ENCODE measurements at places on chromosomes 12 and 14.

DNA sequence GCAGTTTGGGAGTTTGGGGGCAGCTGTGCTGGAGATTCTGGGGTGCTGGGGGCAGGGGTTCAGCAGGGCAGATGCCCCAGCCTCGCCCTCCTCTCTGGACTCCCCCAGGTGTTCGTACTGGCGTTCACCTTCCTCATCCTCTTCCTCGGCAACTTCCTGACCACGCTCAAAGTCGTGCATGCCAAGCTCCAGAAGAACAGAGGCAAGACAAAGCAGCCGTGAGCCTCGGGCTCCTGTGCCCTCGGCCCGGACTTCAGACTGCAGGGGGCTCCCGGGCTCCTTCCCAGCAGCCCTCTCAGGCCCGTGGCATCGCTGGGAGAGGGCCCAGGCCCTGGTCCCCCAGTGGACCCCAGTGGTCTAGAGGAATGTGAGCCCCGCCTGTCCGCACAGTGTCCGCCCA is 18.0 kb downstream of the RHOF start:
- DNase-seq: no peak

GRCh38 chr14:99552572-99553216 is 51.3 kb downstream of the CCDC85C start:
- no peak for DNase-seq

DNA sequence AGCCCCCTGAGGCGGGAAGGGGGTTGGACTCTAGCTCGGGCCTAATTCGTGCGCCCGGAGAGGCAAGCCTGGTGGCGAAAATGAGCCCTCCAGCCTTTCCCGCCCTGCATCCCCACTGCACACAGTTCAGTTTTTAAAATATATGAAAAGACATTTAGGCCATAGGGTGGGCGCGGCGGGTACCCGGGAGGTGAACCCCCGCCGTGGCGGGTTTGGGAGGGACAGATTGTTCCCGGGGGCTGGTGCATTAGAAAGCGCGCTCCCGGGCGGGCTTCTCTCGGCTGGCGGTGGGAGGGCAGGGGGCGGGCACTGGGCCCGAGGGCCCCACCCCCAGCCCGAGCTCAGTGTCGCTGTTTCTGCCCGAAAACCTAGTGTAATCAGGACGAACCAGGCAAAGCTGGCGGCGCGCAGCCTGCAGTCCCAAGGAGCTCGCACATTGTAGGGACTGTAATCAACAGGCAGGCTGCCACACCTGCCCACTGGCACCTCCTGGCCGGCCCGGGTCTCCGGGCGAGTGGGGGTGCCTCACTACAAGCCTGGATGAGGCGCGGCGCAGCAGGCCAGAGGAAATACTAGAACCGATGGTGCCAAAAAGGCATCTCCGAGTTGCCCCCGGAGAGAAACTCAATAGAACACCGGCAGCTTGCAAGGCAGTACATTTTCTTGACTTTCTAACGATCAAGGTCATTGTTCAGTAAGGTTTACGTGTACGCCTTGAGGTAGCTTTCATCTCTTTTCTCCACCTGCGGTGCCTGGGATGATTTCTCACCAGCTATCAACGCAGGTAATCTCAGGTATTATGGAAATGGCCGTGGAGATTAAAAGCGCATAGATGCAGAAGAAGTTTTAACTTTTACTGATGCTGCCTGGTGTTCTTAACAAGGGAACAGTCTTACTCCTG is 764 bp upstream of the SPTB start:
- no peak for DNase-seq

- no peak for DNase-seq
These were observed 28.5 kb upstream of the NUDT14 start for GRCh38 chr14:105209646-105210045.

- DNase-seq: no peak
These were observed 140.1 kb downstream of the TMEM117 start for GRCh38 chr12:43976027-43976426.

GRCh38 chr12:61188801-61189595 is 1071.2 kb upstream of the USP15 start:
- no peak for DNase-seq

- DNase-seq: no peak
These were observed 54.8 kb downstream of the PPFIBP1 start for GRCh38 chr12:27578689-27579372.

GRCh38 chr14:84343656-84344055 is 1186.3 kb upstream of the FLRT2 start:
- DNase-seq: peak; percentile 81

- DNase-seq: no peak
These were observed 128.5 kb downstream of the ALG10B start for GRCh38 chr12:38445040-38445439.

DNA sequence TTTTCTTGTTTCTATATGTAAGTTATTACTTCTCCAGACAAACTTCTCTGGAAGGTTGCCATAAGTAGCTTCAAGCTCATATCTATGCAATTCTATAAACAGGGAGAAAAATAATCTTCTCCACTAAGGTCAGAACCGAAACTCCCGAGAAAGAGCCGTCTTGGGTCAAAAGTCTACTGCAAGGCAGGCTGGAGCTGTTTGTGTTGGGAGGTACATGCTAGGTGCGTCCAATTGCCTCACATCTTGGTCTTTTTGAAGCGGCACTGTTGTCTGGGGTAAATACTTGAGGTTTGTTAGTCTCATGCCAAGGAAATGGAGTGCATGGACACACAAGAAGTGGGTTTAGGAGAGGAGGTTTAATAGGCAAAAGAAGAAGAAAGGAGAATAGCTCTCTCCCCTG is 674.7 kb upstream of the TMEM132C start:
- no peak for DNase-seq

DNA sequence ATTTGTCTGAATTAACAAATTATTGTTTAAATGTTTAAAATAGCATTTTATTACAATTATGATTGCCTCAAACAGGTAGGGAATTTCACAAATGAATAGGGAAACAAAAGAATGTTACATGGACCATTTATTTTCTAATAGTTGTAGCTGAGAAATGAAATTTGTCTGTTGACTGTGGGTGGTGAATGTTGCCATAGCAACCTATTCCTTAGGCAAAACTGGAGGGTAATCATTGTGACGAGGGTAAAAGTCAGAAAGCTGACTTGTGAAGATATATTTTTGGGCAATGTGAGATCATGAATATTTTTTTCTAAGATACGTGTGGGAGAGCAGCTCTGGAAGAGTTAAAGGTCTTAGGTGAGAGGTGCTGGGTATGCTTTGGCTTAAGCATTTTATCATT is 24.2 kb upstream of the CLEC14A start:
- no peak for DNase-seq

DNA sequence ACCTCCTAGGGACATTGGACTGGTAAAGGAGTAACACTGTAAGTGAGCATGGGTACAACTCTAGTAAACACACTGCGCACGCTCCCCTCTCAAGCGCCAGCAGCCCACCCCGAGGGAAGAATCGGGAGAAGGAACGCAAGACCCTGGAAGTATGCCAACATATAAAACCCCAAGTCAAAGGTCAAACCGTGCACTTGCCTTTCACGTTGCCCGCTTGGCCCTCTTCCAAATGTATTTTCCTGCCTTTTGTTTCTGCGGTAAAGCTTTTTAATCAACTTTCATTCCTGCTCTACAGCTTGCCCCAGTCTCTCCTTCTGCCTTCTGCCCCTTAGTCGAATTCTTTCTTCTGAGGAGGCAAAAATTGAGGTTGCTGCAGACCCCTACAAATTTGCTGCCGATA is 17.6 kb upstream of the CHST11 start:
- no peak for DNase-seq

- DNase-seq: no peak
These were observed 12.7 kb downstream of the OSBPL8 start for GRCh38 chr12:76546889-76547288.

GRCh38 chr14:77421201-77421600 is 2.1 kb downstream of the NOXRED1 start:
- peak; percentile 30 for DNase-seq

GRCh38 chr12:121568971-121569751 is 11.7 kb downstream of the KDM2B start:
- peak; percentile 64 for DNase-seq

DNA sequence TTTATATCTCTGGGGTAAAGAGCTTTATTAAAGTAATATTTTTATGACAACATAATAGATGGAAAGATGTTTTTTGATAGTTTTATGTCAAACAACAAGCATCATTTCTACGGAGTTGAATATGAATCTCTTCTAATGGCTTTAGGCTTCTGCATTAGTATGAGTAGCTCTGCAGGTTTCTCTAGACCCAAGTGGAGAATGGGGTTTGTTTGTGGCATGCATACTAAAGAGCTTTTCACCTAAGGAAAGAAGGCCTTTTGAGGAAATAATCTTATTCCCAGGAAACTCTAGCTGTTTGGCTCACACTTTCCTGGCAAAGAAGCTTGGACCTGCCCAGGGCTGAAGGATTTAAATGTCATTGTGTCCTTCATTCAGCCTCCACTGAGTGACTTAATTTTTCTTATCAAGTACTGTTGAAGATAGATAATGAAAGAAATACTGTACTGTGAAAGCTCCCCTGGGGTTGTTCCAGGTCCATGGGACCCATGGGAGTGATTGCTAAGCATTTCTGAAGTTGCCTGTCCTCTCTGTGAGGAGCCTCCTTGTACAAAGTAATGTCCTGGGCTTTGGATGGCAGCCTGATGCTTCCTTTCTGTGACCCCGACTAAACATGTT is 469.3 kb downstream of the LRIG3 start:
- DNase-seq: no peak

DNA sequence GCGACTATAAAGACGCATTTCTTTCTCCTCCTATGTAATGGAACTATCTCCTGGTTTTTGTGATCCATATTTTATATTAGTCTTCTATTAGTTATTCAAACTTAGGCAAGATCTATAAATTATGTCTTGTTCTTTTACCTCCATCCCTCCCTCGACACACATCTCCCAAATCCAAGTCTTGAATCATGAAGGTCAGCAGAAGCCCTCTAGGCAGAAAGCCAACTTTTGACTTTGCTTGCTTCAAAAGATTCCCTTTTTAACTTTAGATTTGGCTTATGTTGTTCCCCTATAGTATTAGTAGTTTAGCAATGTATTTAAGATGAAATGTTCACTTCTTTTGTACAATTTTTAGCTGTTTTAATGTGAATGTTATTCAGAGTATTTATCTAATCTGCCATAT is 689.8 kb downstream of the SLC6A15 start:
- DNase-seq: no peak

DNA sequence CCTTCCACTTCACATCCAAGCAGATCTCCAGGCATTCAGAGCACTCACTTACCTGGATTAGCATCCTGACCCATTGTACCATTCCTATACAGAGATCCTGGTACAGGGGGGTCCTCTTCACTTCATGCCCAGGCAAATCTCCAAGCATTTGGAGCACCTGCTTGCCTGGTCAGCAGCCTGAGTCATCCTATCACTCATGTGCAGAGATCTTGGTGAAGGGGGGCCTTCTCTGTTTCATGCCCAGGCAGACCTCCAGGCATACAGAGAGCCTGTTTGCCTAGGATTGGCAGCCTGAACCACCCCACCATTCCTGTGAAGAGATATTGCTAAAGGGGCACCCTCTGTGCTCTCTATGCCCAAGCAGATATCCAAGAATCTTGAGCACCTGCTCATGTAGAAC is 111.1 kb upstream of the CCDC175 start:
- DNase-seq: no peak

- DNase-seq: no peak
These were observed 99.8 kb upstream of the SEL1L start for GRCh38 chr14:81633496-81633895.

DNA sequence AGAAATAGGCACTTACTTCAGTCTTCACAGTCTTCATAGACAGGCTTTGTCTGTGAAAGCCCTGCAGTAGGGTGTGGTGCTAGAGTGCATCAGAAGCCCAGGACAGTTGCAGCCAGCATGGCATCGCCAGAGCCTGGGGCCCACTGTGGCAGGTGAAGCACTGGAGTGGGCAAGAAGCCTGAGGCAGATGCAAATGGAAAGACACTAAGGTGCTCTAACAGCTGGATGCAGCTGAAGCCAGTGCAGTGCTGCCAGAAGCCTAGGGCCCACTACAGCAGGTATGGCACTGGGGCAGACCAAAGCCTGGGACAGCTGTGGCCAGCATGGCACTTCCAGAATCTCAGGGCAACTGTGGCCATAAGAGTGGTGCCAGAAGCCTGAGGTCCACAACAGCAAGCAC is 358.6 kb downstream of the SYT1 start:
- DNase-seq: no peak

- no peak for DNase-seq
These were observed 8.1 kb downstream of the LGR5 start for GRCh38 chr12:71447691-71448132.

- DNase-seq: no peak
These were observed 24.4 kb downstream of the SLC38A1 start for GRCh38 chr12:46244273-46244915.

- no peak for DNase-seq
These were observed 166.7 kb downstream of the SLC38A4 start for GRCh38 chr12:46659032-46659650.

- no peak for DNase-seq
These were observed 108.6 kb downstream of the FOXN3 start for GRCh38 chr14:89308232-89308959.

DNA sequence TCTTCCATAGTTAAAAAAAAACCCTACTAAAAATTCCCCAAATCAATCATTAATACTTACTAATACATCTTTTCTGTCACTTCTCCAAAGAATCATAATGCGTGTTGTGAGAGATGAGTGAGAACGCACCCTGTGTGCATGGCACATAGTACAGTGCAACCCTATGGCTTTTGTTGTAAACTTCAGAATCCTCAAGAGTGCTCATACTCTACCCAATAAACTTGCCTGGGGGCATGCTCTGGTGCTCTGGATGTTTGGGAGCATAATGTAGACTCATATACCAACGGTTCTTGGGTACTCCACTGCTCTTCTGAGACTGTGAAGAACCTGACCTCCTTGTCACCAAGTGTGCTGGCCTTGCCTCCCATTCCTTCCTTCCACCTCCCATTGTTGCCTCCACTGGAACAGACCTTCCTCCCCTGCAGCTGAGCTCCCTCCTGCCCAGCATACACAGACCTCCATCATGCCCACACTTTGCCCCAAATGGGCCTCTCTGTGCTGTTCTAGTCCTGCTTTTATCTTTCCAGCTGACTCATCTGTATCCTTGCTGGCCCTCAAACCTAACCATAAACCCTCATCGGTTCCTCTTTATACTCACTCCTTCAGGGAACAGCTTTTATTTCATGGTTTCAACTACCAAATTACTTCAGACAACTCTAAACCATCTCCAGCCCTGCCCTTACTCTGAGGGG is 8.9 kb downstream of the DCP1B start:
- no peak for DNase-seq

GRCh38 chr12:82690006-82690405 is 3.3 kb downstream of the TMTC2 start:
- DNase-seq: no peak

DNA sequence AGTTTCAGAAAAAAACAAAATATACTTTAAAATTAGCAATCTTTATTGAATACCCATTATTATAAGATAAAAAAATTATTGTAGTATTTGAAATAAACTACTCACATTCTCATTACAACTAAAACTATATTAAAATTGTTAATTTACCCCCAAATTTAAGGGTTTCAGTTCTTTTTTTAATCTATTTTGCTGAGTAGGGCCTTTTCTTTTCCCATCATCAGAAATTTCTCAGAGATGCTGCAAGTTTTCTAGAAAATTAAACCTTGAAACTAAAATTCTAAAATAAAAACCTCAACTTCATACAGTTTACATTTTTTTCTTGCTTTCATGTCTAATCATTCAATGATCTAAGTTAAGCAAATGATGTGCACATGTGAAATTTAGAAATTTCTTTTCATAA is 10.1 kb downstream of the ARMH4 start:
- no peak for DNase-seq

GRCh38 chr12:49880756-49881414 is 22.8 kb downstream of the FAIM2 start:
- no peak for DNase-seq

Measured in fibroblast of skin of right biceps (primary cell).